ENCODE measurements at places on chromosomes 11 and 22. TPM values are rescaled to one million over a fixed set of nuclear protein-coding genes. Genes with fewer than 3 reads are reported as not detected.

NXPE4 gene
- not detected for total RNA-seq

CD3G gene
- 0.43 TPM for total RNA-seq

NXPE1 gene
- not detected for total RNA-seq

TMEM45B gene
- not detected for total RNA-seq

OR4C11 gene
- not detected for total RNA-seq

OR52N4 gene
- not detected for total RNA-seq

GPHA2 gene
- total RNA-seq, result 0.48 TPM

TBX10 gene
- not detected for total RNA-seq

APOC3 gene
- 0.39 TPM for total RNA-seq

HTR3B gene
- total RNA-seq, result not detected

DTX4 gene
- total RNA-seq, result 2.1 TPM

JRKL gene
- total RNA-seq, result 5.5 TPM

CLDN5 gene
- 19.3 TPM for total RNA-seq

FLRT1 gene
- 0.50 TPM for total RNA-seq

MAPK1 gene
- total RNA-seq, result 106 TPM

PANX2 gene
- total RNA-seq, result not detected

UBQLNL gene
- total RNA-seq, result 0.14 TPM

TBX1 gene
- total RNA-seq, result 0.44 TPM

CDC42BPG gene
- total RNA-seq, result 0.24 TPM

RRAS2 gene
- total RNA-seq, result 29.1 TPM

ZMAT5 gene
- total RNA-seq, result 19.4 TPM

MOV10L1 gene
- total RNA-seq, result not detected

OR6T1 gene
- total RNA-seq, result not detected

SLC5A1 gene
- 66.0 TPM for total RNA-seq

PLA2G3 gene
- total RNA-seq, result not detected

SEPTIN3 gene
- total RNA-seq, result not detected

PDE3B gene
- total RNA-seq, result 10.0 TPM

CCDC87 gene
- 0.63 TPM for total RNA-seq

ARHGAP8 gene
- 0.28 TPM for total RNA-seq

BLID gene
- not detected for total RNA-seq

CASP1 gene
- total RNA-seq, result 68.4 TPM

CHRM1 gene
- total RNA-seq, result not detected

WT1 gene
- total RNA-seq, result 2.2 TPM

OVOL1 gene
- total RNA-seq, result not detected

GRIK4 gene
- 0.12 TPM for total RNA-seq

ALDH3B1 gene
- total RNA-seq, result 25.4 TPM

APOA4 gene
- not detected for total RNA-seq

SYT12 gene
- 0.40 TPM for total RNA-seq

SPA17 gene
- total RNA-seq, result 2.1 TPM

GVQW3 gene
- total RNA-seq, result 1.2 TPM

GDPD4 gene
- not detected for total RNA-seq

APOBEC3F gene
- total RNA-seq, result 1.2 TPM

ZDHHC8 gene
- 41.6 TPM for total RNA-seq
